ENCODE measurements at places on chromosomes 1 and 21.

DNA sequence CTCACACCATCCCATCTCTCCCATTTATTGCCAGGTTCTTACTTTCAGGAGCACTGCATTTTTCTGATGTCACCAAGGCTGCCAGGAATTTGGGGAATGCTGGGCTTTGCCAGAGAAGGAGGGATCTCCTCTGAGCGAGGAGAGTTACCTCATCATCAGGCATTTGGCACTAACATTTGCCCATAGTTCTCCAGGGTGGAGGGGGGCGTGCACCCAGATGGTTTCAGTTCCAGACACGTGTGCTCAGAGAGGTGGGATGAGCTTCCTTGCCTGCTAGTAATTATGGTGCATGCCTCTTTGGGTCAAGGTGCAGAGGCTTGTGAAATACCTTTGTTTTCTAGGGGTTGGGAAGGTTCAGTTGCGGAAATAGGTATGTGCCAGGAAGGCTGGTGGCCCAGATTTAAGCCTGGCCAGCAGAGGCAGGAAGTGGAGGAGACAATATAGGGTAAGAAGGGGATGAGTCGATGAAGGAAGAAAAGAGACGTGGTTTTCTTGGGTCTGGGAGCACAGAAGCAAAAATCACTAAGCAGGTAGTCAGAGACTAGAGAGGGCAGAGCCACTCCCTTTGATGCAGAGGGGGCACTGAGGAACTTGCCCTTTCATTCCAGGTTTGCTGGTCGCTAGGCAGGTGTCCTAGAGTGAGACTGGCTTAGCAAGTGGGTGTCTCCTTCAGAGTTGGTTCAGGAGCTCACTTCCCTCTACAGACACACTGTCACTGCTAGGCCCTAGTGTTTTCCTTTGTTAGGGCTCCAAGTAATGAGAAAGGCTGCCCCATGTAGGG, 7.2 kb downstream of the TUFT1 start:
- no peak for DNase-seq

- DNase-seq, result no peak
Measured at GRCh38 chr1:214208460-214208859, 72.5 kb upstream of the SMYD2 start.

DNA sequence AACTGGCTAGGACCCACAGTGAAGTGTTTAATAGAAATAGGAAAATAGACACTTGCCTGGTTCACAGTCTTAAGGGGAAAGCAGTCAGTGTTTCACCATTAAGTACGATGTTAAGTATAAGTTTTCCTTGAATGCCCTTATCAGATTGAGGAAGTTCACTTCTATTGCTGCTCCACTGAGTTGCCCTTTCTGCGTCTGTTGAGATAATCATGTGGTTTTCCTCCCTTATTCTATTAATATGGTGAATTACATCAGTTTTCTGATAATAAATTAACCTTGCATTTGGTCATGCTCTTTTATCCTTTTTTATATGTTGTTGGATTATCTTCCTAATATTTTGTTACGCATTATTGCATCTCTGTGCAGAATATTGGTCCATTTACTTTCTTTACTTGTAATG, 21.4 kb downstream of the UTS2 start:
- no peak for DNase-seq

- DNase-seq, result no peak
Measured at GRCh38 chr1:93353286-93353685, 7.6 kb downstream of the DR1 start.

DNA sequence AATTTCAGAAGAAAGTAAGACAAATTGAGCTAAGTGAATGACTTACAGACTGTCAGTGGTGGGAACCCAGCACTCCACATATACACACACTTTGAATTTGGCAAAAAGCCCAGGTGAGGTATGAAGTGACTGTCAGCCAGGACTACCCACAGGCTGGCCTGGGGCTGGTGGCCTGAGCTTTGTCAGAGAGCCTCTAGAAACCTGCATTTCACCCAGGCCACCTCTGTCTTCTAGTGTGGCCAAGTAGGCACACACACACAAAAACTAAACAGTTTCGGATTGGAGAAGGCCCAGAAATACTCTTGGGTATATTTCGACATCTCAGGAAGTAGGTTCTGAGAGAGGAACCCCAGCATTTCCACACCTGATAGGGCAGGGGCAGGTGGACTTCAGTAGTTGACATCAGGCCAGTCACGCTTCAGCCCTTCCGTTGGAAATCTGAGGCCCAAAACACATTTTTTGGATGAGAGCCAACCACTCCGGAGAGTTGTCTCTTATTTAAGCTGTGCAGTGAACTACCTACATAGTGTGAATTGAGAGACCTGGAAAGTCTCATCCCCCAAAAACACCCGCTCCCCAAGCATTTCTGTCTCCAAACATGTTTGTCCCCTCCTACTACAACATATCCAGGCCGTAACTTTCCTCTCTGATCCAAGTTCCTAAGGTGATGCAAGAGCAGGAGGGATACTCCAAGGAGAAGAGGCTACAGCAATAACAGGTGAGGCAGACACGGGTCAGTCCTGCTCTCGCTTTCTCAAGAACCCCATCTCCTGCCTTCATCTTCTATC, 167.2 kb upstream of the PROX1 start:
- DNase-seq, result peak; percentile 49

- no peak for DNase-seq
Measured at GRCh38 chr1:19621274-19621950, 22.7 kb upstream of the NBL1 start.

DNA sequence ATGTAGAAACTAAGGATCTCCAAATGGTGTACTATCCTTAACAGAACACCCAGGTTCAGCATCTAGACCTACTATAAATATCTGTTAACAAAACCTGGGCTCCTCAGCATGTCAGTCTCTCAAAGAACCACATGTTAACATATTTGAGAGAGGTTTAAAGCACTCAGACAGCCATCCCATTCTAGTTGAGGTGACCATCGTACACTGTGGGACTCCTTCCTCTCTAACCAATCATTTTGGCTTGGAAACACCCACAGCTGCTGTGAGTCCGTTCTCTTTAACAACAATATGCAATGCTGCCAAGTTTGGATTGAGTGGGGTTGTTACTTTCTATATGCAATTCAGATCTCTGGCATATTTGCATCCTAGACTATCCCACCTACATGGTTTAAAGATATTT, 105.8 kb downstream of the MRPL39 start:
- DNase-seq, result no peak

DNA sequence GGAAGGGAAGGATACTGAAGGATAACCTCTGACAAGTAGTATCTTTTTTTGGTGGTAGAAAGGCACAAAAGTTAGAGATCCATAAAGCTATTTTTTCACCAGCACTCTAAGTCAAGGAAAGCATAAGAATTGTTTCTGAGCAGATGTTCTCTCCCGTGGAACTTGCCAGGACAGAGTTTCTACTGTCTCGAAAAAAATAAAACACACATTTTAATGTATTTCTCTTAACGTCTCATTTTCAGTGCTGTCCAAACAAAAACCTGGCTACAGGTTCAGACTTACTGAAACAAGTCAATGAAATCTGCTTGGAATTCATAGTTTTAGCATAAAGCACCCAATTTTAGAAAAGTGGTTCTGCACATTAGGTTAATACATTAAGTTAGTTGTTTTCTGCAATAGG, 338.3 kb downstream of the LTN1 start:
- DNase-seq, result no peak

DNA sequence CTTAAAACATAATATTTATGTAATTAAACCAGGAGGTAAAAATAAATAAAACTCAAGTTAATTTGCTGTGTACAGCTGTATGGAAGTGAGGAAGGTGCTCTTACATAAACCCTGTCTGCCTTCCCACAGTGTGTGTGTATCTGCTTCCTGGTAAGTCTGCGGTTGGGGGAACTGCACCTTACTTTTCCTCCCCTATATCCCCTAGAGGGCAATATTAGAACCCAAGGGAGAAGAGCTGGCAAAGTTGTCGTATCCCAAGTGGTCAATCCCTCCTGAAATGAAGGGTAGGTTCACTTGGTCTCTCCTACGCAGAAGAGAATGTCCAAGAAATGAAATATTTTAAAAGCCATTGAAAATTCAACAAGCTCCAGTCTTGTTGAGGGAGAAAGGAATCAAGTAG, 17.8 kb upstream of the JAK1 start:
- DNase-seq, result no peak

- DNase-seq, result no peak
Measured at GRCh38 chr1:84884671-84885389, 8.2 kb downstream of the LPAR3 start.

- DNase-seq, result no peak
Measured at GRCh38 chr1:24822887-24823286, 77.6 kb downstream of the CLIC4 start.

DNA sequence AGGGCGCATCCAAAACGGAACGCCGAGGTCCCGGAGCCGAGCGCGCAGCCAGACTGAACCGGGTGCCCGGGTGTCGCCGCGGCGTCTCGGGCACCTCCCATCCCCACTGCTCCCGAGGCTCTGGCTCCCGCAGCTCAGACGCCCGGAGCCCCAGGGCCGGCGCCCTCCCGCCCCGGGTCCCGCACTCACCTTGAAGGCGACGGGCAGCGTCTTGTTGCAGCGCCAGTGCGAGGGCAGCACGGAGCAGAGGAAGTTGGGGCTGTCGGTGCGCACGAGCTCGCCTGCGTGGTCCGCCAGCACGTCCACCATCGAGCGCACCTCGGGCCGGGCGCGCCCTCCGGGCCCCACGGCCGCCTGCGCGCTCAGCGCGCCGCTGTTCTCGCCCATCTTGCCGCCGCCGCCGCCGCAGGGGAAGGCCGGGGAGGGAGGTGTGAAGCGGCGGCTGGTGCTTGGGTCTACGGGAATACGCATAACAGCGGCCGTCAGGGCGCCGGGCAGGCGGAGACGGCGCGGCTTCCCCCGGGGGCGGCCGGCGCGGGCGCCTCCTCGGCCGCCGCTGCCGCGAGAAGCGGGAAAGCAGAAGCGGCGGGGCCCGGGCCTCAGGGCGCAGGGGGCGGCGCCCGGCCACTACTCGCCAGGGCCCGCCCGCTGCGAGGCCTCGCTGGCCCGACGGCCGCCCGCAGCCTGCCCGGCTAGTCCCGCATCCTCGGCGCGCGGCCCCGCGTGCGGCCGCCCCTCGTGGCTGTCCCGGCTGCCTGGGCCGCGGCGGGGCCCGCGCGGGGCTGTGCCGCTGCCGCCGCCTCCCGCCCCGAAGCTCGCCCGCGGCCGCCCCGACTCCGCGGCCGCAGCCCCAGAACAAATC, 447 bp downstream of the RUNX3 start:
- peak; percentile 64 for DNase-seq

DNA sequence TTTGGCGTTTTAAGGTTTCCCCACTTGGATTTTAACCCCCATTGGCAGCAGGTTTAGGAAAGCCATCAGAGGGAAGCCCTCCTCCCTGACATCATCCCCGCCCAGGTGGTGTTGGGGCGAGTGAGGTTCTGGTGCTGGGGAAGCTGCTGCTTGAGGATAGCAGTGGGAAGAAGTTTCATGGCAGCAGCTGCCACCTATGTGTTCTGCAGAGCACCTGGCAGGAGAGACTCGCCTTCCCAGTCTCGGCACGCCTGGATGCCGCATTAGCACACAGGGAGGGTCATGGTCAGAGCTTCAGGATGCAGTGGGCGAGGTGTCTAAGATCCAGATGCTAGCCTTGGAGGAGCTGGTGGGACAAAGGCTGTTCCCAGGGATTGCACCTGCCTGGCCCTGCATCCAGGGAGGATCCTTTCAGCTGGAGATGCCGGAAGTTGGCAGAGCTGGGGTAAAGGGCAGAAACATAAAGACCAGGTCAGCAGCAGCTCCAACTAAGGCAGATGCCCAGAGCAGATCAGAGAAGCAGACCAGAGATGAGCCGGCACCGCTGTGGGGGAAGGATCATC, 33.9 kb downstream of the ABCG1 start:
- DNase-seq, result no peak

- DNase-seq, result no peak
Measured at GRCh38 chr1:206505702-206506355, 1.5 kb upstream of the RASSF5 start.

DNA sequence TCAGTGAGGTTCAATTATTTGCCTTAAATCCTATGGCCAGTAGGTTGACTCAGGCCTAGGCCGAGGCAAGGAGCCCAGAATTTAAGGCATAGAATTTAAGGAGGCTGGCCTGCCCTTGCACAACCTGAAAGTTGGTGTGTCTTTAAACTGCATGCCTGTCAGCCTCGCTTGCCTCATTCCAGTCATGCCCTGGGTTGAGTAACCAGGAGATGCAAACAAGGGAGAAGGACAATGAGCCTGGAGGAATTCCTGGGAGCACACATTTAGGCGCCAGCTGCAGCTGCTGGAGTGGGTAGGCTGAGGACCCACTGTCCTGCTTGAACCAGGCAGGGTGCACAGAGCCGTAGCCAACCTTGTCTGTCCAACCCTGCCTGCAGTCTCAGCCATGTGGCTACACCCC, 11.7 kb downstream of the CD2 start:
- DNase-seq, result no peak

- DNase-seq, result no peak
Measured at GRCh38 chr1:203295796-203296195, 9.5 kb upstream of the BTG2 start.

DNA sequence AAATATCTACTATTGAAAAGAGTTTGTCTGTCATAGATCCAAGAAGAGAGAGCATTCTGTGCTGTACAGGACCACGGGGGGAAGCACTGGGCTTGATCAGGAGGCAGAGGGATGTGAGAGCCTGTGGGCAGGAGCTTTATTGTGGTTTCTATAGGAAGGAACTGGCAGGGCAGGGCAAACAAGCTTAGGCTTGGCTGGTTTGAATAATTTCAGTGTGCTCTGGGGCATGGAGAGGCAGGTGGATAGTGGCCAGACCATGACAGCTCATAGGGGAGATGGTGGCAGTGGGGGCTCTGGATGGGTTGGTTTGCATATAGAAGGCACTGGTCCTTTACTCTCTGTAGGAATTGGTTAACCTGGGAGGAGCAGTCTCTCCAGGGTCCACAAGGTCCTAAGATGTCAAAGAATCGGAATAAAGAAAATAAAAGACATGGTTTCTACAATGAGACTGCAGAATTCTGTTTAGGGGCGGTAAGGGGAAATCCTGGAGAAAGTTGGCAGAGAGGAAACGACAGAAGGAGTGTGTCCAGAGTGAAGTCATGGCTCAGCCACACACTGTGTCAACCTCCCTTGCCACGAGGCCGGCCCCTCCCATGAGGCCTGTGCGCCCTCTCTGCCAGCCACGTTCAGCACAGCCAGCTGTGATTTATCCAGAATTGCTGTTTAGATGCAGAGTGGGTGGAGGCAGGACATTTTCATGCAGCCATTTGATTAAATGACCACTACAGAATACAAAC, 81.7 kb upstream of the PGBD5 start:
- DNase-seq, result peak; percentile 4

DNA sequence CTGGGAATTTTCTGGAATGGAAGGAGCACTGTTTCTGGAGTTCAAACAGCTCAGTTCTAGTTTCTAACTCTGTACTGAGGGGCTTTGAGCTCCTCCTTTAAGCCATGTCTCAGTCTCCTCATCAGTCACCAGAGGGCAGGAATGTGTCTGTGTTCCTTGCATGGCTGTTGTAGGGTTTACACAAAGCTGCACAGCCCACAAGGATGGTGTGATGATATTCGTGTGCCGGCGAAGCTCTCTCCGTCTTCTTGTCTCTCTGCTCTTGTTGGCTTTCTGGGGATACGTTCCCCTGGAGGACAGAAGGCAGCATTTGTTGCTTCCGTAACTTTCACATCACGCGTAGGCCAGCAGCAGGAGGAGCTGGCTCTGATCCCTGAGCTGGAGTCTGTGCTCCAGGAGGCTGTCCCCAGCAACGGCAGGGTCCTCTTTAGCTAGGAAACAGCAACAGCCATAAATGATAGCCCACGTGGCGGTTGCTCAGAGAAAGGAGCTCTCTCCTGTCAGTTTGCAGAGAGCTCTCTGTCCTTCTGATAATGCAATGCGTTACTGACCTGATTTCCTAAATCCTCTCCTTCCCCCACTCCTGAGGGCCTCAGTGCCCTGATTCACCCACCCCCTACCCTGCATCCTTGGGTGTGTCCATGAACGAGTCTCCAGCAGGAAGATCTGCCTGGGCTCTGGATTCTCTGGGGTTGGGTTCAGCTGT, 189.2 kb upstream of the VAMP3 start:
- DNase-seq, result no peak

Measured in NCI-H1105 treated with DMSO at 0.1 percent for 48 hours (cell line).